Stimulated activated CD4-positive, alpha-beta T cell treated with anti-CD3 and anti-CD28 coated beads, Interleukin-1b, Interleukin-23, amount 100 ng/mL, for 48 hours (primary cell): ENCODE measurements at places on chromosomes 2 and 18.

DNA sequence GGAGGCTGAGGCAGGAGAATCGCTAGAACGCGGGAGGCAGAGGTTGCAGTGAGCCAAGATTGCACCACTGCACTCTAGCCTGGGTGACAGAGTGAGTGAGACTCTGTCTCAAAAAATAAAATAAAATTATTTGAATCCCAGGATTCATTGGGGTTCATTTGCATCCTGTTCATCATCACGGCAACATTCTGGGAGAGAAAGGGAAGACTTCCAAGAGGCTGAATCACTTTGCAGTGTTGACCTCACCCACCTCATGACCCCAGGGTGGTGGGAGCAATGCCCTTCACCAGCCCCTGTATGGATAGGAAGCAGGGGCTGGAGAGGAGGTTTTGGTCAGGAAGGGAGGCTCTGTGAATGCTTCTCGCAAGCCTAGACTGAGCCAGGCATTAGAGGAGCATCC, 195.6 kb downstream of the CTIF start:
- no peak for DNase-seq

- DNase-seq: no peak
Observed at GRCh38 chr18:79928563-79928960, 22.9 kb downstream of the SLC66A2 start.

GRCh38 chr2:217074576-217075255, 214.9 kb upstream of the TNP1 start:
- DNase-seq: no peak

GRCh38 chr2:128435576-128436478, 117.2 kb upstream of the HS6ST1 start:
- DNase-seq: no peak

DNA sequence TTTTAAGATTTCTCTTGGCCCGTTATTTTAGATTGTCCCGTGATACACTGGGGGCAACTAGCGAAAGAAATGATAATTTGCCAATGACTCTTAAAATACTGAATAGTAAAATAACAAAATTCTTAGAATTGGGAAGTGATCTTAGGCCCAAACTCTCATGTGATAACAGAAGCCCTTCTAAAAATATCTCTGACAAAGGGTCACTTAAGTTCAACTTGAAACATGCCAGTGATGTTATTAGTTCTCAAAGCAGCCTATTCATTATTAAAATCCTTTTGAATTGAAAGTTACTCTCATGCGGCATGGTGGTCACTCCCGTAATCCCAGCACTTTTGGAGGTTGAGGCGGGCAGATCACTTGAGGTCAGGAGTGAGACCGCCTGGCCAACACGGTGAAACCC, 920.9 kb downstream of the NRXN1 start:
- no peak for DNase-seq
